ENCODE measurements at places on chromosomes 1 and 21.

DNA sequence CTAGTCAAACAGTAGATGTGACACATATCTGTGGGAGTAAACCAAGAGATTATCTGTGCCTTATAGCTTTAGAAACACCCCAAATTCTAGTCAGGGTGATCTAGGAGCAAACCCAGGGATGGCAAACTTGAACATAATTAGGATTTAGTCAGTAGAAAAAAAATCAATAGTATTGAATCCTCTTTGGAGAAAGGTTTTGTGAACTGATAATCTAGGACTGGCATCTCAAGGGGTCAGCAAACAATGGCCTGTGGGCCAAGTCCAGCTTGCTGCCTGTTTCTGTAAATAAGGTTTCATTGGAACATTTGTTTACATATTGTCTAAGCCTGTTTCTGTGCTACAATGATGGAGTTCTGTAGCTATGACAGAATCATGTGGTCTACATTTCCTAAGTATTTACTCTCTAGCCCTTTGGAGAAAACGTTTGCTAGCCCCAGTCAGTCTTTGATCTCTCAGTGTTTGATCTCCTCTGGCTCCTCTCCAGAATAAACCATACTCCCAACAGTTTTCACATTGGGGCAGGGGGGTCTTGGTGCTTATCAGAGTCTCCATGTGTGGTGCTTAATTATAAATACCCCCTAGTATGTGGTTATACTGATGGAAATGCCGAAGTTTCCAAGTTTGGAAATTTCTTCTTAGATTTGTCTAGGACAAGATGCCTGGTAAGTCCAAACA is 385.8 kb downstream of the NTNG1 start:
- no peak for DNase-seq

DNA sequence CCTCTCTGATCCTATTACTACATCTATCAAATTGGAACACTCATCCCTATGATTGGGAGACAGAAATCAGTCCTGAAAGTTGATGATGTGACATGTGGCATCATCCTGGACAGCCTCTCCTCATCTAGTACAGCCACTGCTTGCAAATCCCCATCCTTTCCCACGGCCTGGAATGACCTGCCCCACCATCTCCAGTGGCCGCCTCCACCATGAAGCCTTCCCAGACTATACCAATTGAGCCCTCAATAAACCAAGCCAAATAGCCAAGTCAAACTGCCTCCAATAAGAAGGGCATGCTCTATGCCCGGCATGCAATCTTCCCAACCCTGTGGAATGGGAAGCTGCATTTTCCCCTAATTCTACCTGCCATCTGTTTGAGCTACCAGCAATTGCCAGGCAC is 561 bp upstream of the ARHGEF19 start:
- DNase-seq = no peak

DNA sequence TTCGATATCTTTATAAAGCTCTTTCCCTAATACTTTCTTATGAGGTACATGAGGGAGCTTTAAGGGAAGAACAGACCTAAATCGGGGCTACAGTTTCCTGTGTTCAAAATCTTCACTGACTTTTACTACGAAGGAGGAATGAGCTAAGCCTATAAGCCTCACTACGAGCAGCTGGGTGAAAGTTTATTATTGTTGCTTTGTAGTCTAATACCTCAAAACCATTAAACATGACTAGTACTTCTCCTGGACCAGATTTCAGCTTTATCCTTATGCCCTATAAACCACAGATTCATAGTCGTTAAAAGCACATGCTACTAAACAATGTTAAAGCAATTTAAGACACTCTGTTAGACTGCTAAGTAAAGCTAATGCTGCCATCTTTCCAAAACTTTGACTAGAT is 30.2 kb downstream of the NDC1 start:
- DNase-seq = peak; percentile 22

DNA sequence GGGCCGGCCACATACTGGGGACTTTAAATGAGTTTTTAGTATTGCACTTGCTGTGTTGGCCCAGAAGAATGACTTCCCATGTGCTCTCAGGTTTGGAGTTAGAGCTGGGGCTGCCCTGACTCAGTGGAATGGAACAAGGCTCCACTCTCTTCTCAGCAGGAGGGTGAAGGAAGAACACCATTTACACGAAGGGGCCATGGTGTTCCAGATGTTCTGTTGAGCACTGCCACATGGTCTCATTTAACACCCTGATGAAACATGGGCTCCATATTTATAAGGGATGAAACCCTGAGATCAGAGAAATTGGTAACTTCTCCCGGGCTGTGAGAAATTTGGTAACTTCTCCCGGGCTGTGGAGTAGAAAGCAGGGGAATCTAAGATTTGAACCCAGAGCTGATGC is 5.8 kb downstream of the PYCR2 start:
- DNase-seq = no peak

DNA sequence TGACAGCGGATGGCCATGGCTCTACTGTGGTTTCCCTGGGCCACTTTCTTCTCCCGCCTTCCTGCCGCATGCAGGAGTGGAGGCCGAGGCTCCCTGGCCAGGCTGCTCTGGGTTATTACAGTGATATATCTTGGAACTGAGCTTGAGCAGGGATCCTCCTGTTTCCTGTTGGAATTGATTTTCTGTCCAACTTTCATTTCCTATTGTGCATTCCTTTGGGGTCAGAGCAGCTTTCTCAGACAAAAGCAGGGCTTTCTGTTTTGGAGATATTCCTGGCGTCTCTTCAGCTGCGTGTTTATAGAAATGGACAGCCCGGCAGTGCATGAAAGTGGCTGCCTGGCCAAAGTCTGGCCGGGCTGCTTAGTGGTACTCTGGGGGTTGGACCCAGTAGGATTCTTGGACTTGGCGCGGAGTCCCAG is 146.4 kb downstream of the KIF26B start:
- DNase-seq = peak; percentile 80

GRCh38 chr1:234932106-234932505 is 196.5 kb downstream of the TOMM20 start:
- DNase-seq = no peak

DNA sequence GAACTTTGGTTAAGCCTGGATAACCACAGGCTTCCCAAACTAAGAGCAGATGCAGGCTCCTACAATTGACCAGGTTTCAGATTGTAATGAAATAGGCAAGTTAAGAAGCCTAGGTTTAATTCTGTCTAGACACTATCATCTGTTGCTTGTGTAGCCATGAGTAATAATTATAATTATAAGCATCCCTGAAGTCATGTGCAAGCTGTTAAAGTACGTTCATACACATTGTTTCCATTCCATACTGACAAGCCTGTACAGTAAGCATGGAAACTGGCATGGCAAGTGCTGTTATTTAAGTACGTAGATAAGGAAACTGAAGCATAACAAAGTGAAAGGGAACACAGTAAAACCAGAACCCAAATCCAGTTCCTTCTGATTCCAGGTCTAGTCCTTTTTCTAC is 557.2 kb upstream of the BEND5 start:
- DNase-seq = no peak

DNA sequence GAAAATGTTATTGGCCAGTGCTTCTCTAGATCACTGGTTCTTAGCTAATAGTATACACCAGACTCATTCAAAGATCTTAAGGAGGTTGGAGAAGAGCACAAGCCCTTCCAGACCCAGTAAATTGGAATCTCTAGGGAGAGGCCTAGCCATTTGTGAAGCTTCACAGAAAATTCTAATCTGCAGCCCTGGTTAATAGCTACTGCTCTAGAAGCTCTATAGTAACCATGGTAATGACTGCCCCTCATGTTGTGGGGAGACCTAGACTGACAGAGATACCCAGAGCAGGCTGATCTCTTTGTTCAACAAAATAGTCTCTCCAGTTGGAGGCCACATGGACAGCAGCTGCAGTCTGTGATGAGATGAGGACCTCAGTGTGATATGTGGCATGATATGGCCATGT is 31.7 kb downstream of the ARID1A start:
- DNase-seq = peak; percentile 50

- DNase-seq = no peak
Measured at GRCh38 chr1:215878843-215879242, 311.7 kb downstream of the KCTD3 start.

DNA sequence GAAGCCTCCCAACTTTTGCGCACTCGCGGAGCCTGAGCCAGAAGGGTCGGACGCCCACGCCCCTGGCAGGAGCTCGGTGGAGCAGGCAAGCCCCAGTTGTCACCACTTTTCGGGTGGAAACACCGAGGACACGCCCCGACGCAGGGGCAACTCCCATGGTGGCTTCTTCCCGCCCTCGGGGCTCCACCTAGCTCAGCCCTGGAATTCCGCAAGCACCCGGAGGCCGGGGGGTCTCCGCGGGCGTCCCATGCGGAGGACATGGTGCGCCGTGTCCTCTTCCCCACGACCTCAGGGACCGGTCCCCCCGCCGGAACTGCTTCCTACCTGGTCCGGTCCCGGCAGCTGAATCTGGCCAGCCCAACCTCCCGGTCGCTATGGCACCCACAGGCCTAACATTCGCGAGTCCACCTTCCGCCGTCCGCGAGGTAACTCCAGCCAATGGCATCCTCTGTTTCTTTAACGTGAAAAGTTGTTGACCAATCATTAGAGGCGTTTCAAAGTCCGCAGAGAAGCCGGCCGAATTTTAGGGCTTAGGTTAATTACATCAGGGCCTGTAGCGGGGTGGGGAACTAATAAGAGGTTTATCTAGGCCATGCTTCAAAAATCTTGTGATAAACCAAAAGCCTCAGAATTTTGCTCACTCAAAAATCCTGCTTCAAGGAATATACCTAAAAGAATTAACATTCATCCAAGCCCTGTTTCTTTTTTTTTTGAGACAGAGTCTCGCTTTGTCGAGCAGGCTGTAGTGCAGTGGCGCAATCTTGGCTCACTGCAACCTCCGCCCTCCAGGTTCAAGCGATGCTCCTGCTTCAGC is at the start of gene STPG1:
STPG1 (minus strand) TSS at position 433 of the 814 bp plus-strand sequence. CDS start 12,394 bp downstream, outside the sequence.
- peak; percentile 95 for DNase-seq

- DNase-seq = no peak
Measured at GRCh38 chr1:57117753-57118152, 151.9 kb upstream of the C8B start.

- DNase-seq = peak; percentile 80
Measured at GRCh38 chr1:16717336-16718098, 22.8 kb upstream of the RNU1-4 start.

- DNase-seq = no peak
Measured at GRCh38 chr1:4965346-4966075, 311.1 kb downstream of the AJAP1 start.

GRCh38 chr1:86718786-86719185 is 14.4 kb downstream of the SH3GLB1 start:
- DNase-seq = no peak

DNA sequence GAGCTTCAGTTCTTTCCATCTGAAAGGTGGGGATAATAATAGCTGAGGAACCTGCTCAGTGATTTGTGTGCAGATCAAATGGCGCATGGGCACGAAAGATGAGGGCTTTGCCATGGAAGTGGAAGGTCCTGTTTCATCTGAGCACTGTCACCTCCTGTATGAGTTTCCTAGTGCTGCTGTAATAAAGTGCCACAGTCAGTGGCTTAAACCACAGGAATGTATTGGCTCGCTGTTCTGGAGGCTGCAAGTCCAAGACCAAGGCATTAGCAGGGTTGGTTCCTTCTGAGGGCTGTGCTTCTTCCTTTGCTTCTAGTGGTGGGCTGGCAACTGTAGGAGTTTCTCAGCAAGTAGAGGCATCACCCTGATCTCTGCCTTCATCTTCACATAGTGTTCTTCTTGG is 51.1 kb upstream of the RBM15 start:
- no peak for DNase-seq

DNA sequence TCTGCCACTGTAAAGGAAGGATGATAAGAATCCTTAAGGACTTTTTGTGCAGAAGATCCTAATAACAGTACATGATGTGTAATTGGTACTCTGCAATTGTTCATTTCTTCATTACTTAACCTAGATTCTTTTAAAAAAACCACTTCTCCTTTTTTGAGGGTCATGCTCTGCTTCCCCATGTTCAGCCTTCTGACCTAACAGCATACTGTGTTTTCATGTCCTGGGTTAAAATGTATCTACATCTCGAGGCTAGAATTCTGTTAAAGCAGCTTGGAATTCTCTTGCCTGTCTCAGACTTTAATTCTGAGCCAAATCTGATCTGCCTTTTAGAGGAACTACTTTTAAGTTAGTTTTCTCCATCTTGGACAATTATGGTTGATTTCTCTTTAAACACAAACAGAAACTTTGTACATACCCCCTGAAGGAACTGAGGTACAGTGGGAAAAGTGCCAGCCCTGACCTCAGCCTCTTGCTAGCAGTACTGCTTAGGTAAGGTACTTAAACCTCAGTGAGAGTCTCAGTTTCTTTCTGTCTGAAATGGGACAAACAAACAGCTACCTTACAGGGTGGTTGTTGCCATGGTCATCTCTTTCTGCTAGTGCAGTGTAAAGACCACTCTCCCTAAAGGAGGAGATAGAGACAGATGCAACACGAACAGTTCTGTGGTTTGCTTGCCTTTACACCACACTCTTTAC is 103.2 kb upstream of the DYNLT5 start:
- no peak for DNase-seq

DNA sequence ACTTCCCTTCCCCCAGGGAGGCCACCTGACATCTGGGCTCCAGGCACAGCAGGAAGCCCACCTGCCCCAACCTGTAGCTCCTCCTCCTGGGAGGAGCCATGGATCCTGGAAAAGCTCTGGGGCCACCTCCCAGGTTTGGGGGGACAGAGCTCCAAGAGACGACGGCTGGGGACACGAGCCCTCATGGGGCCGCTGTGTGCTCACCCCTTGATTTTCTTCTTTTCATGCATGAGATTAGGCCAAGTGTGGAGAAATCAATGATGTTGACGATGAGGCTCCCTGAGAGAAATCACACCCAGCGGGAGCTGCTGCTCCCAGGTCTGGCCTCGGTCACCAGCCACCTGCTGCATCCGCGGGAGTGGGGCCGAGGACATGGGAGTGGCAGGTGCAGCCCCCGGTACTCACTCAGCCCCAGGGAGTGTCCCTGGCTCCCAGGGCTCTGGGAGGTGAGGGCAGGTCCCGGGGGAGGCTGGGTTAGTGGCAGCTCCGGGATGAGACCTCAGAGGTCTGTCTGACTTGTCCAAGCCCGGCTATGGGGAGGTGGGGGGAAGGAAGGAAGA is 8.7 kb downstream of the TNFRSF14 start:
- peak; percentile 36 for DNase-seq

GRCh38 chr1:231021540-231022031 is 18.5 kb downstream of the FAM89A start:
- DNase-seq = no peak

- DNase-seq = no peak
Measured at GRCh38 chr1:211082824-211083223, 51.1 kb downstream of the KCNH1 start.

- DNase-seq = peak; percentile 29
Measured at GRCh38 chr1:183129921-183130690, 56.0 kb upstream of the LAMC2 start.

- DNase-seq = no peak
Measured at GRCh38 chr1:158016651-158017335, 23.3 kb downstream of the KIRREL1 start.

- DNase-seq = no peak
Measured at GRCh38 chr1:100217834-100218233, 31.8 kb downstream of the DBT start.

Data from eye (tissue), 1 donor.